ENCODE measurements at places on chromosomes 3 and 15.

- peak; percentile 98 for DNase-seq
These were observed 22.7 kb downstream of the MGLL start for GRCh38 chr3:127799476-127800222.

- DNase-seq, result peak; percentile 8
These were observed 605 bp downstream of the DCUN1D1 start for GRCh38 chr3:182979674-182980191.

- no peak for DNase-seq
These were observed 145.8 kb downstream of the CBLB start for GRCh38 chr3:105722943-105723556.

DNA sequence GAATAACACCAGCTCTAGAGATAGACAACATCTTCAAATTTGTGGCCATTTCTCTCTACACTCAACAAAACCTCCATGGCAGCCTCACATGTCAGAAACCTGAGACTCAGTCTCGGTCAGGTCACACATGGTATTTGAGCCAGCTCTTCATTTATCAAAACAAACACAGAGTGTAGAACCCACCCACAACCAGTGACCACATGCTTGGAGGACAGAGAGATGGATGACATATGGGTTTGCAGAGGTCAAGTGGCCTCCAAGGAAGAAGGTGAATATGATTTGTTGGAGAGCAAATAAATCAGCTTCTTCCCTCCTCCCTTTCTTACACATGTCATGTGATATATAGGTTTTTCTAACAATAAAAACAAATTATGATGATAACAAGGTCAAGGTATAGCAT, 278.1 kb upstream of the LRTM1 start:
- no peak for DNase-seq

DNA sequence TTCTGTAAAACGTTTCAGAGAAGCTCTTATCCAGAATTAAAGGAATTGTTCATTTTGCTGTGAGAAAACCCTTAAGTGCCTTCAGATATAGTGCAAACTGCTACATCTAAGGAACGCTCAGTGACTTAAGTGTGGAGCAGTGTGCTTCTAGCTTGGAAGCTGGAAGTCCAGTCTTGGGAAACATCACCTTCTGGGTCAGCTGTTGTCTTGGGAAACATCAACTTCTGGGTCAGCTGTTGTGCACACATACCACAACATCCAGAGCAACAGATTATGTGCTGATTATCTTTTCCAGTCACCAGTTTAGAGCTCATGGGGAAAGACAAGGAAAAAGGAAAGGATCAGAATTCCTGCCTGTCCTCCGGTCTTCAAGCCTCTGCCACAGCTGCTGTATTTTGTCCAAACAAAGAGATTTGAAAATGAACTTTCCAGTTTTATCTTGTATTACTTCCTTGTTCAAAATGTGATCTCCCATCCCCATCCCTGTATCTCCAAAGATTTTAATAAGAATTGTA, 713.6 kb downstream of the NSUN3 start:
- DNase-seq, result no peak

GRCh38 chr3:167032267-167032876, 347.7 kb downstream of the ZBBX start:
- peak; percentile 53 for DNase-seq

DNA sequence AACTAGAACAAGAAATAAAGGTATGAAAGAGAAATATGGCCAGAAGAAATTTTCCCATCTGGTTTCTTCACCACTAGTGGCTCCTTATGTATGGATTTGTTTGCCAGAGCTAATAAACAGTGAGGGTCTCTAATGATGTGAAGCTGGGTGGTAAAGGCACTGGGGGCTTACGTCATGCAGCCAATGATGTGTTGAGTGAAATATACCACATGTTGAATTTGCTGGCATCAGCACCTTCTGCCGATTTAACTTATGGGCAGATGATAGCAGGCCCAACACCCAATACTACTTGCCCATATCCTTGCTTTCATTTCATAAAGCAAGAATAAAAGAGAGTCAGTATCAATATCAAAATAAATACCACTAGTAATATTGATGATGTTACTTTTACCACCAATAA, 133.0 kb downstream of the THRB start:
- no peak for DNase-seq

- no peak for DNase-seq
These were observed 8.8 kb downstream of the TMEM202 start for GRCh38 chr15:72406936-72407335.

DNA sequence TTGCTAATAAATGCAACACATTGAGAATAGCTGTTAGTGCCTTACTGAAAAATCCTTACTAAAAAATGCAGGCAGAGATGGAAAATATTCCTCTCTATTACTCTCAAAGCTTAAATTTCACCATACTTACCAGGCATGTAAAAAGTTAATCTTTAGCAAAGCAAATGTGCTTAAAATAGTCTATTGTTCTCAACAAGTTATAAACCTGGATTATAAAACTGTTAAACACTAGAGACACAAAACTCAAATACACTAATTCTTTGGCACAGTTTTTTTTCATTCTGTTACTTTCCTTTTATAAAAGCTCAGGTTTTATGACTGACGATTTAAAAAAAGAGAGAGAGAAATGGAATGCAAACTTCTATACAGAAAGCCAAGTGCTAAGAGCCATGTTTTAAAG, 119.8 kb downstream of the THRB start:
- DNase-seq, result no peak

DNA sequence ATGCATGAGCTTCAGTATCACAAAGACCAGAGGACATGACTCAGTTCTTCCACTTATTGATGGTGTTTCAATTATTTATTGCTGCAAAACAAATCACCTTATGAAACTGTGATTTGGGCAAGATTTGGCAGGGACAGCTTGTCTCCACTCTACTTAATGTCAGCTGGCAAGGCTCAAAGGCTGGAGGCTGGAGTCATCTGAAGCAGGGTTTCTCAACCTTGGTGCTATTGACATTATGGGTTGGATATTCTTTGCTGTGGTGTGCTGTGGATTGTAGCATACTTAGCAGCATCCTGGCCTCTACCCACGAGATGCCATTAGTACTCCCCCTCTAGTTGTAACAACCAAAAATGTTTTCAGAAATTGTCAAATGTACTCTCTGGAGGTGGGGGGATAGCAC, 138.8 kb upstream of the PEX5L start:
- no peak for DNase-seq

GRCh38 chr15:76285241-76285825, 25.9 kb downstream of the ETFA start:
- DNase-seq, result peak; percentile 14

- DNase-seq, result peak; percentile 42
These were observed 138.3 kb downstream of the LRIG1 start for GRCh38 chr3:66362541-66362941.

- DNase-seq, result no peak
These were observed 479.4 kb downstream of the RBMS3 start for GRCh38 chr3:29760226-29760685.

DNA sequence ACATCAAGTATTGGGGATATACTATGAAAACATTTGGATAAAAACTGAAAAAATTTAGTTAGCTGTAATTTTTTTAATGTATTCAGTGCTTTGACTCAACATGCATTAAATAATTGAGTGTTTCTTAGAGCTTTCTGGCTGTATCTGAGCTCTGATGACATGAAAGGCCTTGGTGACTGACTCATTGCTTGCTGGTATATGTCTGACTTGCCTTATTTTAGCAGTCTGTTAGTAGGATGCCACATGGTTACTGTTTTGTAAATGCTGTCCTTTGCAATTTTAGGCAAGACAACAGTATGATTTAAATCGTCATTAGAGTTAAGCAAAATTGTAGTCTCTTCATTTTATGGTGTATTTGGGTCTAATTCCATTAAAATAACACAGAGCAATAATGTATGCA, 199.2 kb downstream of the GHSR start:
- peak; percentile 76 for DNase-seq

GRCh38 chr3:184538666-184539431, 22.7 kb upstream of the EPHB3 start:
- DNase-seq, result no peak

- no peak for DNase-seq
These were observed 23.4 kb upstream of the ZFAND6 start for GRCh38 chr15:80036071-80036470.

DNA sequence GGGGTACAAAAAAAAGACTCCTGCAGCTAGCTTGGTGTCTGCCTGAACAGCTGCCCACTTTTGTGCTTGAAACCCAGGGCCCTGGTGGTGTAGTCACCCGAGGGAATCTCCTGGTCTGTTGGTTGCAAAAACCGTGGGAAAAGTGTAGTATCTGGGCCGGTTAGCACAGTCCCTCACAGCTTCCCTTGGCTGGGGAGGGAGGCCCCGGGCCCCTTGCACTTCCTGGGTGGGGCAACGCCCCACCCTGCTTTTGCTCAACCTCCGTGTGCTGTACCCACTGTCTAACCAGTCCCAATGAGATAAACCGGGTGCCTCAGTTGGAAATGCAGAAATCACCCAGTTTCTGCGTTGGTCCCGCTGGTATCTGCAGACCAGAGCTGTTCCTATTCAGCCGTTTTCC, 211.7 kb upstream of the ZPLD1 start:
- no peak for DNase-seq

GRCh38 chr3:172713316-172713715, 2.4 kb upstream of the NCEH1 start:
- peak; percentile 37 for DNase-seq

- no peak for DNase-seq
These were observed 27.0 kb upstream of the DYNC1LI1 start for GRCh38 chr3:32597656-32598055.

- no peak for DNase-seq
These were observed 265.6 kb upstream of the UBE2E2 start for GRCh38 chr3:22937536-22937935.

Data from cardiac fibroblast (primary cell).